ENCODE measurements at places on chromosomes 6 and 20.

DNA sequence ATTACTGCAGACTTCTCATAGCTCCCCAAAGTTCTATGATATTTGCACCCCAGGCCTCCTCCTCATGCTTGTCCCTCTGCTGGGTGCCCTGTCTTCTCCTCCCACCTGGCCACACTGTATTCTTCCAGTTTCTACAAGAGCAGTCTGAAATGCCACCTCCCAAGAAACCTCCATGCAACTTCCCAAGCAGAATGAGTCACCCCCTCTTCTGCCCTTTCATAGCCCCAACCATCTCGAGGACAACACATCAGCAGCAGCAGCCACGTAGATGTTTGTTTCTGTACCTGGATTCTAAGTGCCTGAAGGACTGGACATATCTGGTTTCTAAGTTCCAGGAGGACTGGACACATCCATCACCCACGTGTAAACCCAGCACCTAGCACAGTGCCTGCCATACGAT is 6.6 kb upstream of the ULBP2 start:
- DNase-seq = no peak

DNA sequence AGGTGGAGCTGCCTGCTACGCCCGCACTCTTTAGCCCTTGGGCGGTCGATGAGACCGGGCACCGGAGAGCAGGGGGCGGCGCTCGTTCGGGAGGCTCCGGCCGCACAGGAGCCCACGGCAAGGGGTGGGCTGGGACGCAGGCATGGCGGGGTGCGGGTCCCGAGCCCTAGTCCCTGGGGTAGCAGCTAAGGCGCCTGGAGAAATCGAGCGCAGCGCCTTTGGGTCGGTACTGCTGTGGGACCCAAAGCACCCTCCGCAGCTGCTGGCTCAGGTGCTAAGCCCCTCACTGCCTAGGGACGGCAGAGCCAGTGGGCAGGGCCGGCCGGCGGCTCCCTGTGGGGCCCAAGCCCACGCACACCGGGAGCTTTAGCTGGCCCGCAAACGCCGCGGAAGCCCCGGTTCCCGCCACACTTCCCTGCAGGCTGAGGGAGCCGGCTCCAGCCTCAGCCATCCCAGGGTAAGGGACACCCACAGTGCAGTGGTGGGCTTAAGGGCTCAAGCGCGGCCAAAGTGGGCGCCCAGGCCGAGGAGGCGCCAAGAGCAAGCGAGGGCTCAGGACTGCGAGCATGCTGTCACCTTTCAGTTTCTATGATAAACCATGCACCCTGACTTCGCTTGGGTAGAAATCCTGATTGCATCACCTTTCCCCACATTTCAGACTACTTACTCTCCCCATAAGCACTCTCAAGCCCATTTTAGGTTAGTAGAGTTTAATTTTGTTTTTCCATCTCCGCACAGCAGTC is 52.0 kb downstream of the MYLIP start:
- no peak for DNase-seq

DNA sequence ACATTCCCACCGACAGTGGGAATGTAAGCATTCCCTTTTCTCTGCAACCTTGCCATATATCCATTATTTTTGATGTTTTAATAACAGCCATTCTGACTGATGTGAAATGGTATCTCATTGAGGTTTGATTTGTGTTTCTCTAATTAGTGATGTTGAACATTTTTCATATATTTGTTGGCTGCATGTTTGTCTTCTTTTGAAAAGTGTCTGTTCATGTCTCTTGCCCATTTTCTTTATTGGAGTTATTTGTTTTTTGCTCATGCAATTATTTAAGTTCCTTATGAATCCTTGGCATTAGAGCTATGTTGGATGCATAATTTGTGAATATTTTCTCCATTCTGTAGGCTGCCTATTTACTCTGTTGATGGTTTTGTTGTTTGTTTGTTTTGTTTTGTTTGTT is 18.0 kb upstream of the ABT1 start:
- no peak for DNase-seq

- DNase-seq = no peak
Measured at GRCh38 chr20:31488115-31488514, 13.0 kb downstream of the REM1 start.

GRCh38 chr6:1767481-1768246 is 157.9 kb downstream of the FOXC1 start:
- no peak for DNase-seq

GRCh38 chr20:34891166-34892062 is 15.0 kb downstream of the ACSS2 start:
- DNase-seq = peak; percentile 72

DNA sequence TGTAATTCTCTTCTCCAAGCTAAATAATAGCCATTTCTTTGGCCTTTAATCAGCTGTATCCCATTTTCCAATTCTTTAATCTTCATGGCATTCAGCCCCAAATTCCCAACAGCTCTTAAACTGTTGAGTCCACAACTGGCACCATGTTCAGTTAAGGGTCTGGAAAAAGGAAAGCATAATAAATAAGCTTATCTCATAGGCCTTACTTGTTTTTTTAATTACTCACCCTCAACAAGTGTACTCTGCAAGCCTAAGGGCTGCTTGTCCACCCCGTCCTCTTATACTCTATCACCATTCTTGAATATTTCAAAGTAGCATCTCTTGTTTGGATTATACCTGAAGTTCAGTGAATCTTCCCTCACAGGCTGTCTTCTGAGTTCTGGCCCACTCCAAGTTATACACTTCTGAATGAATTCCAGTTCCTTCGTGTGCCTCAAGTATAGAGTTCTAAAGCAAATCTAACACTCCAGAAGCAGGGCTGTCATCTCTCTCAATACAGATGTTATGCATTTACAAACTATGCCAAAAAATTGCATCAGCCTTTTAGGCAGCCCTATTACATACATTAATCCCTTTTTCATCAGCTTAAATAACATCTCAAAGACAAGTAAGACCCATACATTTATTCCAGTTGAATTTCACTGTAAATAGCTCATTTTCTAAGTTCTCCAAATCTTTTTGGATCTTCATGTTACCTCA is 98.7 kb downstream of the COL21A1 start:
- DNase-seq = no peak

- no peak for DNase-seq
Measured at GRCh38 chr6:156699017-156699421, 78.2 kb upstream of the ARID1B start.

GRCh38 chr6:9178071-9178470 is 742.7 kb upstream of the SLC35B3 start:
- no peak for DNase-seq

DNA sequence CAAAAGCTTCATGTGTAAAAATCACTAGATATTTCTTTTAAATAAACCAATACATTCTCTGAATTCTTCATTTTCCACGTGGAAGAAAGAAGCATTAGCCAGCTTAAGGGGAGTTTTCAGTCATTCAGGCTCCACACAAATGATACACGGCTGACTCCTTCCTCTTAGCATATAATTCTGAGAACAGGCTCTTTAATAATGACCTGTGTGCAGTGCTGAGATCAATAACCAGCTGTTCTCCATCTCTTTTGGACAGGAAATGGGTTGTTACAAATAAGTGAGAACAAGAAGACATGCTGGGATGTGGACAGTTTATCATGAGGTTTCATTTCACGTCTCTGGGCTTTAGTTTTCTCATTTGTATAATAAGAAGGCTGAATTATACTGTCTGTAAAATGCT is 146.9 kb upstream of the C6orf118 start:
- DNase-seq = no peak

DNA sequence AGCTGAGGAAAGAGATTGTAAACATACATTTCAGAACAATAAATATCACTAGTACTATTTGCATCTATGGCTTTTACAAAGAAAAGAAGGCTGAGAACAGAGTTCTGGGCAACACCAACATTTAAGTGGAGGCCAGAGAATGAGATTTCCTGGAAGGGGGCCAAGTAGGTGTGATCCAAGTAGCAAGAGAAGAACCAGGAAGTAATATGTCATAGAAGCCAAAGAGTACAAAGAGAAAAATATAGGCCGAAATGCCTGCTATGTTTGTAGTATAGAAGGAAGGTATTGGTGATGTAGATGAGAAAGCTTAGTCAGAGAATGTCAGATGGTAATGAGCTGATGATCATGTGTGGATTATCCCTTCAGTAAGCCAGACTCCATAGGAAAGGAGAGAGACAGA is 94.5 kb downstream of the PERP start:
- no peak for DNase-seq

DNA sequence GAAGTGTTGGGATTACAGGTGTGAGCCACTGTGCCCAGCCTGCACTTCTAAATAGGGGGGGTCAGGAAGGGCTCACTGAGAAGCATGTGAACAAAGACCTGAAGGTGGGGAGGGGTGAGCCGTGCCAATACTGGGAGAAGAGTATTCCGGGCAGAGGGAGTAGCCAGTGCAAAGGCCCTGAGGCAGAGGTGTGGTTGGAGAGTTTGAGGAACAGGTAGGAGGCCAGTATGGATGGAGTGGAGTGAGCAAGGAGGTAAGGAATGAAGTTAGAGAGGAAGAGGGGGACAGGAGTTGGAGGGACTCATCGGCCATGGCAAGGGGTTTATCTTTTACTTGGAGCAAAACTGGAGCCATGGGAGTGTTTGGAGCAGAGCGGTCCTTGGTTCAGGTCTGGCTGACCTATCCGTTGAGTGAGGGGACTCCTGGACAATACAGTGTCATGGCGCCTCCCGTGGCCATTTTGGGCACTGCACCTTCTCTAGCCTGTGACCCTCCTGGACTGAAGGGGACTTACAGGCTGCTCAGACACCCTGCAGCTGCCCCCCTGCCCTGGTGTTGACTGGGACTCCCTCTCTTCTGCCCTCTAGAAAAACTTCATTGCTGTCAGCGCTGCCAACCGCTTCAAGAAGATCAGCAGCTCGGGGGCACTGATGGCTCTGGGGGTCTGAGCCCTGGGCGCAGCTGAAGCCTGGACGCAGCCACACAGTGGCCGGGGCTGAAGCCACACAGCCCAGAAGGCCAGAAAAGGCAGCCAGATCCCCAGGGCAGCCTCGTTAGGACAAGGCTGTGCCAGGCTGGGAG is 12.1 kb downstream of the FOXS1 start:
- DNase-seq = peak; percentile 47

DNA sequence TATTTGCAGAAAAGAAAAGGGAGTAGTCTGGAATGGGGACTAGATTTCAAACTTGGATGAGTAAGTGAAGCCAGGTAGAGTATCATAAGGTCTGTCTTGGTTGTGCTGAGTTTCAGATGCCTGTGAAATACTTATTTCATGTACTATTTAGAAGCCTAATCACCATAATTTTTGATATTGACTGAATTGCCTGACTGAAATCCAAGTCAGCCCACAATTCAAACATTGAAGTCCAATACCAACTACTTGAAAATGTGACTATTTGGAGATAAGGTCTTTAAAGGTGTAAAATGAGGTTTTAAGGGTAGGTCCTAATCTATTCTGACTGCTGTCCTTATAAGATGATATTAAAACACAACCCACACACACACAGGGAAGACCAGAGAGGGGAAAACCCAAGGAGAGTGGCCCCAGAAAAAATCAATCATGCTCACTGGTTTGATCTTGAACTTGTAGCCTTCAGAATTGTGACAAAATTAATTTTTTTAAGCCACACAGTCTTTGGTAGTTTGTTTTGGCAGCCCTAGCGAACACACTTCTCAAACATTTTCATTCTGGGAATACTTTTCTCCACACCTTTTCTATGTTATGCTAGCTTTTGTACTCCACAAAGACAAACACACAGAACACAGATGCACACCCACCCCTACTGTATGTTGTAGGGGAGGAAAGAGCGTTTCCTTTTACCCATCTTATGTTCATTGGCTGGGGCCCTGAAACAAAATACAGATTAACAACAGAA is 126.3 kb downstream of the HFE start:
- no peak for DNase-seq

DNA sequence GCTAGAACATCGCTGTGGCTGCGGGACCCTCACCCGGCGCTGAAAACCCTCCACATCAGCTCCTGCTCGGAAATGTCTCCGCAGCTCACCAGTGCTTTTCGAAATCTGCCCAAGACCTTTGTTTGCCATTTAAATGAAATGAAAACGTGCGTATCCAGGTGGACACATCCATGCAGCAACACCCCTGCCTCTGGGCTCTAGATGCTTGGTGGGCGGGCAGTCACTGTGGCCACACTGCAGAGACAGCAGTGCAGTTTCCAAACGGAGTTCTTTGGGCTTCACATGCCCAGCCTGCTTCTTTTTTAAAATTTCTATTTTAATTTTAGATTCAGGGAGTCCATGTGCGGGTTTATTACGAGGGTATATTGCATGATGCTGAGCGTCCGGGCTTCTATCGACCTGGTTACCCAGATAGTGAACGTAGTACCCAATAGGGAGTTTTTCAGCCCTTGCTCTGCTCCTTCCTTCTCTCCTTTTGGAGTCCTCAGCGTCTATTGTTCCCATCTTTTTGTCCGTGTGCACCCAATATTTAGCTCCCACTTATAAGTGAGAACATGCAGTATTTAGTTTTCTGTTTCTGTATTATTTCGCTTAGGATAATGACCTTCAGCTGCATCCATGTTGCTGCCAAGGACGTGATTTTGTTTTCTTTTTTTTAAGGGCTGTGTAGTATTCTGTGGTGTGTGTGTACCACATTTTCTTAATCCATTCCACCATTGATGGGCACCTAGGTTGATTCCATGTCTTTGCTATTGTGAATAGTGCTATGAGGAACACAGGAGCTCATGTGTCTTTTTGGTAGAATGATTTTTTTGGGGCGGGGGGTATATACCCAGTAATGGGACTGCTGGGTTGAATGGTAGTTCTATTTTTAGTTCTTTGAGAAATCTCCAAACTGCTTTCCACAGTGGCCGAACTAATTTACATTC is 4.8 kb upstream of the TUBB2B start:
- no peak for DNase-seq

DNA sequence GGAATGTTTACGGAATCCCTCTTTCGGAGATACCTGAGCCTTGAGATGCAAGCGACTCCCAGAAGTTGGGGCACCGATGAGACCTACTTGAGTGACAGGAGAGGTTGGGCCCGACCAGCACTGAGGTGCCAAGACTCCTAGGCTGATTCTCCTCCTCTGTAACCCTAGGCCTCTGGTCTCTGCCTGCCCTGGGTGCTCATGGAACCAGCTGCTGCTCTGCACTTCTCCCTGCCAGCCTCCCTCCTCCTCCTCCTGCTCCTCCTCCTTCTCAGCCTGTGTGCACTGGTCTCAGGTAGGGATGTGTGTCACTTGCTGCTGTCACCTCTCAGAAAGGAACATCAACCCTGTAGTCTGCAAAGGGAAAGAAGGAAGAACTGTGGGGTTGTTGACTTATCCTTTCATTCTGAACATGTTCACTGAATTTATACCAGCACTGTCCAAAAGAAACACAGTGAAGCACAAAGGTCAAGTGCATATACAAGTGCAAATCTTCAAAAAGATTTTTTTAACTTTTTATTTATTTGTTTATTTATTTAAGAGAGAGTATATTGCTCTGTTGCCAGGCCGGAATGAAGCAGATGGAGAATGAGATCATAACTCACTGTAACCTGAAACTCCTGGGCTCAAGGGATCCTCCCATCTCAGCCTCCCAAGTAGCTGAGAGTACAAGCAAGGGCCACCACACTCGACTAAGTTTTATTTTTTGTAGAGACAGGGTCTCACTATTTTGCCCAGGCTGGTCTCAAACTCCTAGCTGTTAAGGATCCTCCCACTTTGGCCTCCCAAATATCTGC is 913 bp downstream of the BTN2A2 start:
- no peak for DNase-seq

All from T-helper 2 cell (primary cell).